ENCODE measurements at places on chromosomes 16 and 17.

DNA sequence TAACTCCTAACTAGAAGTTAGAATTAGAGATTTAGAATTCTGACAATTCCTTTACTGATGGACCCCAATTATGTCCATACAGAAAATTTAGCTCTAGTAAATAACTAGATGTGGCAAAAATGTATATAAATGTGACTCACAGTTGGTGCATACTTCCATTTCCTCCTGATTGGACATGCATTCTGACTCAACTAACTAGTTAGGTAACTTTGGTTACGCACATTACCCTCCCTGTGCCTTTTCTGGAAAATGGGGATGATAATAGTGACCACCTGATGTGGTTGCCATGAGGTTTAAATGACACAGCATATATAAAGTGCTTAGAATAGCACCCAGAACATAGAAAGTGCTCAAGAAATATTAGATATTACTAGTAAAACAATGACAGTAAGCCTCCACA lies 550.0 kb upstream of the SALL1 start:
- DNase-seq: no peak

DNA sequence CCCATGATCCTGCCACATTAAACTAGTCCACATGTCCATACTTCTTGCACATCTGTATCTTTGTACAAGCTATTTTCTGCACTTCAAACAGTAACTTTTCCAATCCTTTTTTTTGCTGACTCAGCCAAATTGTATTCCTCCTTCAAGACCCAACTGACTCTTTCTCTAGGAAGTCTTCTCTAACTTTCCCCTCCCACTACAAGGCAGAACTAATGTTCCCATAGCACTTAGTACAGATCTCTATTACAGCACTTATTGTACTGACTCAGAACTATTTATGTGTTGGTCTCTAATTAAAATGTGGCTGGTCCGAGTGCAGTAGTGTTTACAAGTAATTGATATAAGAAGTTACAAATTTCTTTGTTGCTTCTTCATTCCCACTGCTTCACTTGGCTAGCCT lies 8.2 kb downstream of the FAM222B start:
- DNase-seq: no peak

DNA sequence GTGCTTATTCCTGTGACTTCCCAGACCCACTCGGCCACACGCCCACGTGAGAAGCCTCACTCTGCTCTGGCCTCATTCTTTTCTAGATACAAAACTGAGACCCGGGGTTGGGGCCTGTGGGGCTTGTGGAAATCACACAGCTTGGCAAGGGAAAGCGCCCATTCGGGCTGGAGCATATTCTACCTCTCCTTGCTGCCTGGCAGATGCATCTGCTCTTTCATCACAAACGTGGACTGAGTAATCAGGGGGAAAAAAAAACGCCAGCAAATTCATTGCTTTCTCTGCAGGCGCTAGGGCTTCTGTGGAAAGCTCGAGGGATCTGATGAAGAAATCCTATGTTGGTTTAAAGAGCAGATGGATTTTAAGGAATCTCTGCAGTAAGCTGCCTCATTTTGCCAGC lies 44.4 kb downstream of the DNAH9 start:
- peak; percentile 21 for DNase-seq

- no peak for DNase-seq
Measured at GRCh38 chr17:42467889-42468288, 9.2 kb downstream of the ATP6V0A1 start.

DNA sequence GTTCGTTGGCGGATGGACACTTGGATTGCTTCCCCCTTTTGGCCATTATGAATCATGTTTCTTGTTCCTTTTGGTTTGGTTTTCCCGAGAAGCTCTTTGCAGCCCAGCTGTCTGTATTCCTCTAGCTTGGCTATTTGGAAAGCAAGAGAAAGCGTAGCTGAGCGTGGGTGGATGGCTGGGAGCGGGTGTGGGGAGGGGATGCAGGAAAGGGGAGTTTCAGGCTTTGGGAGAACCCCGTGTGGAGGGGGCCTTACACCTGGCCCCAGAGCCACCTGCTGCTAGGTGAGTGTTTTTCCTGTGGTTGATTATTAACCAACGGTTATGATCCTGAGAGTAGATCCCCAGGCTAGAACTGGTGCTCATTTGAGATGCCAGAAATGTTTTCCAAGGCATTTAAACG lies 103.7 kb downstream of the RAP1GAP2 start:
- DNase-seq: no peak

DNA sequence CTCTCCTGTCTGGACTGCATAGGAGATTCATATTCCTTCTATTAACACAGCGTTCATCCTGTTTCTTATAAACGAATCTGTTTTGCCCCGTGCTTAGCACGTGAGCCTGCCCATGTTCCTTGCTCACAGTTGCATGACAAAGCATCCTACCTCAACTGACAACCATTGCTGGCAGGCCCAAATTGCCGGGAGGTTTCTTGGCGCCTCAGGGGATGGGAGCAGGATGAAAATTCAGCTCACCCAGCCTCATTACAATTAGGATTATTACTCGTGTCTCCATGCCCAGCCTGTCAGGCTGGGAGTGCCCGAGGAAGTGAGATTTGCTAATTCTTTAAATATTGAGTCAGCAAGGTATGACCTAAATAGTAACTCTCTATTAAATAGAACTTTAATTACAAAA lies 36.7 kb upstream of the HELZ start:
- DNase-seq: no peak

All from dorsolateral prefrontal cortex (tissue), 122 donors.